Activated CD4-positive, alpha-beta T cell treated with anti-CD3 and anti-CD28 coated beads, Interleukin-2, amount 50 U/mL, for 1 hour (primary cell): ENCODE measurements at places on chromosomes 4 and X.
A peak's percentile ranks its signal among the peaks of the same experiment; 100 is the strongest.

- DNase-seq: no peak
Measured at GRCh38 chr4:83207497-83208101, 77.0 kb downstream of the COQ2 start.

DNA sequence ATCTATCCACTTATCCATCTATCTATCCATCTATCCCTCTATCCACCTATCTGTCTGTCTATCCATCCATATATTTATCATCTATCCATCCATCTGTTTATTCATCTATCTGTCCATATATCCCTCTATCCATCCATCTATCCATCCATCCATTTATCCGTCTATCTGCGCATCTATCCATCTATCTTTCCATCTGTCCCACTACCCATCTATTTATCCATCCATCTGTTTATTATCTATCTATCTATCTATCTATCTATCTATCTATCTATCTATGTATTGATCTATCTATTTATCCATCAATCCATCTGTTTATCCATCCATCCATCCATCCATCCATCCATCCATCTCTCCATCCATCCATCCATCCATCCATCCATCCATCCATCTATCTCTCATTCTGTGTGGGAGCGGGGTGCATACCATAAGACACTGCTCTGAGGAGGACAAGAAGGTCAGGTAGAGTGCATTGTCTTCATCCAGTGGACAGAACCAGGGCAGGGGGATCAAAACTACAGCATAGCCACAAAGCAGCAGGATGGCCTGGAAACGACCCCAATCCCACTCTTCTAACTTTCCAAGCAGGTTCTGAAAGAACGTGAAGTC lies 53.2 kb upstream of the ENPP6 start:
- DNase-seq: no peak

DNA sequence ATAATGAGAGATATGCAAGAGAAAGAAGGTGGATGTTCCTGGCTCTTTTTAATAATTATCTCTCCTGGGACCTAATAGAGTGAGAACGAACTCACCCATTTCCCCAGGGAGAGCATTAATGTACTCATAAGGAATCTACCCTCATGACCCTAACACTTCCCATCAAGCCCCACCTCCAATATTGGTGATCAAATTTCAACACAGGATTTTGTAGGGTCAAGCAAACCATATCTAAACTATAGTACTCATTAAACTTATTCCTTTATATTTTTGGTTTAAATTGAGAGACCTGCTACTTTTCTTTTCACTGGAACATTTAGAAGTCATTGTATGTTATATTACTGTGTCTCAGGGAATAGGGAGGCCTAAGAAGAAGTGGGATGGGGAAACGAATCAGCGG lies 2.6 kb downstream of the UGT2A3 start:
- DNase-seq: no peak

- no peak for DNase-seq
Measured at GRCh38 chrX:147917700-147918695, 6.3 kb downstream of the FMR1 start.

GRCh38 chr4:101418055-101418454 lies 70.7 kb upstream of the PPP3CA start:
- DNase-seq: peak; percentile 12

DNA sequence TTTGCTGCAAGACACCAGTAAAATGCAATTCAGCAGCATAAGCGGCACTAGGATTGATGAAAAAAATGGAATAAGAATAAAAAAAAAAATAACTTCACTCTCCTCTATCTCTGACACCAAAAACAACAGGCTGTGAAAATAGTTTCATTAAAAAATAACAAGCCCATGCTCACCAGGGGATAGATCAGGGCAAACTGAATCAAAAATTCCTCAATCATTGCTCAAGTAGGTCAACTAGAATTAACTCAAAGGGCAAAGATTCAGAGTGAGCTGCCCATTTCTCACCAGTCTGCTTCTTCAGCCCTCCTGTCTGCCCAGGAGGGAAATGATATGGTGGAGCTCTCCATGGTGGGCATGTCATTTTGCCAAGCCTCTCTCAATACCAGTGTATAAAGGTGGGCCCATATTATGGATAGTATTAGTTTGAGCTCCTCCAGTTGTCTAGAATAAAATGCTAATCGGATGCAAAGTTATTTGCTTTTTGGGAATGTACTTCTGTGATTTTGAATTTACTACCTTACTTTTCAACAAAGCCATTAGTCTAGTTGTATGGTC lies 153.9 kb downstream of the UNC5C start:
- no peak for DNase-seq

DNA sequence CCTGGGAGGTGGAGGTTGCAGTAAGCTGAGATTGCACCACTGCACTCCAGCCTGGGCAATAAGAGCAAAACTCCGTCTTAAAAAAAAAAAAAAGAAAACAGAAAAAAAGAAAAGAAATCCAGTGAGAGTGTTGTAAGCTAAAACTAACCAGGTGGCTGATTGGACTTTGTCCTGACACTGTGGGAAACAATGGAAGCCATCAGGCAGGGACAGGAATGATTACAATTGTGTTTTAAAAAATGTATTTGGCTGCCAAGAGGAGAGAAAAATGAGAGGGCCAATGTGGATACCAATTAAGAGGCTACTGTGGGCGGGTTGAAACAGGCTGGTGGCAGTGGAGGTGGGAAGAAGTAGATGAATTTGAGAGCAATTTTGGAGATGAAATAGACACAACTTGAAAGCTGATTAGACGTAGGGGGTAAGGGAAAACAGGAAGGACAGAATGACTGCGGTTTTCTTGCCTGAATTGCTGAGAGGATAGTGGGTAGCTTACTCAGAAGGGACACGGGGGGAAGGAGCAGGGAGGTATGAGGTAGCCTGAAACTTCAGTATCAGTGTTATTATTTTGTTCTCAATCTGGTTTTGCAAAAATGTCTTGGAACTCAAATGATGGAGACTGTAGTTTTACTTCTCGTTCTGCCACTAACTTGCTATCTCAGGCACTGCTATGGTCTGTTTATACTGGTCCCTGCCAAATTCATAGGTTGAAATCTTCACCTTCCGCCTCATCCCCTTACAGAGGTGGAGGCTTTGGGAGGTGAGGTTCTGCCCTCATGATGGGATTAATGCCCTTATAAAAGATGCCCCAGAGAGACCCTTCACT lies 45.6 kb upstream of the CHRNA9 start:
- DNase-seq: no peak

GRCh38 chrX:10039821-10040793 lies 72.9 kb downstream of the CLDN34 start:
- DNase-seq: no peak

GRCh38 chrX:13285693-13286092 lies 34.2 kb downstream of the ATXN3L start:
- DNase-seq: no peak

DNA sequence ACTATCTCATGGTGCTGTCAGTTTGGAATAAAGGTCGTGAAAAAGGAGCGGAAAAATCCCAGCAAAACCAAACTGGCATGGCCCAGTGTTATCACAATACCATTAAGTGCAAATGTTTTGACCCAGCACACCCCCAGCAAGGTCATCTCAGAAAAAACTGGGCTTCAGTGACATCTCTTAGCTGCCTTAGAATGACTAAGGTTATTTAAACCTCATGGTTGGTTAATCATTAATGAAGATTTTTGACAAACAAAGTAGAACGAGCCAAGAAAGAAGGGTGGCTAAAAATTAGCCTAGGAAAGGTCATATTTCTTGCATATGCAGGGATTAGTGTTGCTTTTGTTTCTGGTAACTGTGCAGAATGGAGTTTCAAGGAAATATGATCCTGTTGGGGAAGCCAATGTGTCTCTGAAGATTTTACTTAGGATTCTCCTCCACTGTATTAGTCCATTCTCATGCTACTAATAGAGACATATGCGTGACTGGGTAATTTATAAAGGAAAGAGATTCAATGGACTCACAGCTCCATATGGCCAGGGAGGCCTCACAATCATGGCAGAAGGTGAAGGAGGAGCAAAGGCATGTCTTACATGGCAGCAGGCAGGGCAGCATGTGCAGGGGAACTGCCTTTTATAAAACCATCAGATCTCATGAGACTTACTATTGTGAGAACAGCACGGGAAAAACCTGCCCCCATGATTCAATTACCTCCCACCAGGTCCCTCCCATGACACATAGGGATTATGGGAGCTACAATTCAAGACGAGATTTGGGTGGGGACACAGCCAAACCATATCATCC lies 83.5 kb downstream of the CHRNA9 start:
- DNase-seq: no peak

- DNase-seq: no peak
Measured at GRCh38 chrX:149818652-149819051, 36.9 kb downstream of the MAGEA9 start.

DNA sequence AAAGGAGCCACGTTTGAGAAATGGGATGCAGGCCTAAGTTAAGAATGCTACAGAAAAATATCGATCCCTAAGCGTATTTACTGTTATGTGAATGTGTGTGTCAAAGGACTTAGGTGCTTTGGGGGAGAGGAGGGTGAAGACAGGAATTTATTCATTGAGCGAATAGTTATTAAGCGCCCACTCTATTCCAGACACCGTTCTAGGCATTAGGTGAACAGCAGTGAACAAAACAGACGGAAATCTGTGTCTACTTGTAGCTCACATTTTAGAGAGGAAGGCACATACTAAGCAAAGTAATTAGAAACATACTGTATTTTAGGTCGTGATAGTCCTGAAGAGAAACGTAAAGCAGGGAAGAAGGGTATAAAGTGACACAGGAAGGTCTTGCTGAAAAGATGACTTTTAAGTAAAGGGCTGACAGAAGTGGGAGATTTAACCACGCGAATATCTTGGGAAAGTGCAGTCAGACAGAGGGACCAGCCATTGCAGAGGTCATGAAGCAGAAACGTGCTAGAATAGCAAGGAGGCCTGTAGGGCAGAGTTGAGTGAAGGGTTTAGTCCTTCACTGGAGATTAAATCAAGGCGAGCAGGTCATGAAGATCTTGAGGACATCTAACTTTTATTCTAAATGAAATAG lies 541 bp downstream of the AIMP1 start:
- DNase-seq: no peak

- no peak for DNase-seq
Measured at GRCh38 chr4:123300222-123301039, 96.2 kb upstream of the SPRY1 start.

DNA sequence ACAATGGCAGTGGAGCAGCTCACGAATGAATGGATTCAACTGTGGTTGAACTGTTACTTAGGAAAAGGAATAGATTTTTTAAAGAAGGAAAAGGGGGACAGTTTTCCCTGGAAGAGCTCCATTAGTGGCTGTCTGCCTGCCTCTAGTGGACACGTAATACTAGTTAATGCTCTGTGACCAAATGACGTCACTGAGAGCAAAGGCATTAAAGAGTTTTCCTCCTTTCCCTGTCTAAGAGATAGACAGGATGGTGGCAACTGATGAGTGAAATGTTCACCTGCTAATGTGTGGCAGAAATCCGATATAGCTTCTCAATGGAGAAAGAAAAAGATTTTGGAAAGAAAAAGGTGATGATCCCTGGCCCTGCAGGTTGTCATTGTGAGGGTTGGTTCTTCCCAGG lies 52.3 kb upstream of the SCML1 start:
- no peak for DNase-seq

GRCh38 chrX:18354369-18355223 lies at the start of gene SCML2:
Gene SCML2, minus strand, starts transcription at chrX:18354688. Its CDS starts 20,617 bp downstream, at chrX:18334071.
- peak; percentile 12 for DNase-seq

DNA sequence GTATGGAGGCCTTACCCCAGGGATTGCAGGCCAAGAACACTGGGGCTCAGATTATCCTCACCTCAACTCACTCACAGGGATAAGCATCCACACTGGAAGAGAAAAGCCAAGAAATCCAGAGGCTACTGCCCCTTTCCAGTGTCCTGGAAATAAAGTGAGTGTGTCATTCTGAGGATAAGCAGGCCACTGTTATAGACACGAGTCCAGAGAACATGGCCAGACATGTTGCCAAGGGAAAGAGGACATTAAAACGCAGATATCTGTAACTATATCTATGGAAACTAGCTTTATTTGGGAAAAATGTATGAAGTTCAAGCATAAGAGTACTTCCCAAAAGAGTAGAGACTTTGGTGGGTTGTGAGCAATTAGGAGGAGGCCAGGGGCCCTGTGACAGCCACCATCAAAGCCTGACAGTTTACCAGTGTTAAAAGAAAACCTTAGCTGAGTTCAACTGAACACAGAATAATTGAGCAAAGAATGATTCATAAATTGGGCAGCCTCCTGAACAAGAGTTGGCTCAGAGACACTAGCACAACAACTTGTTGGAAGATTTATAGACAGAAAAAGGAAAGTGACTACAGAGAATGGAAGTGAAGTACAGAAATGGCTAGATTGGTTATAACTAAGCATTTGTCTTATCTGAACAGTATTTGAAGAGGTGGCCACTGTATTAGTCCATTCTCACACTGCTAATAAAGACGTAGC lies 1222.2 kb downstream of the STIM2 start:
- no peak for DNase-seq
